H7 (cell line): ENCODE measurements at places on chromosomes 2 and 18. TPM values are rescaled to one million over a fixed set of nuclear protein-coding genes. Genes with fewer than 3 reads are reported as not detected.

GRCh38 chr2:181910028-181910831 is 18.7 kb downstream of the ITPRID2 start:
- no peak for DNase-seq

Gene TRIP12
- 74.9 and 89.8 TPM in 2 replicates for total RNA-seq

GRCh38 chr2:73886357-73886756 is 6.5 kb upstream of the ACTG2 start:
- no peak for DNase-seq

- DNase-seq: no peak
These were observed 189.5 kb downstream of the CTIF start for GRCh38 chr18:48728204-48728833.

Gene NEB
- total RNA-seq: 0.14 and 1.00 TPM in 2 replicates

- no peak for DNase-seq
These were observed 1.5 kb downstream of the GRHL1 start for GRCh38 chr2:9952856-9953503.

DNA sequence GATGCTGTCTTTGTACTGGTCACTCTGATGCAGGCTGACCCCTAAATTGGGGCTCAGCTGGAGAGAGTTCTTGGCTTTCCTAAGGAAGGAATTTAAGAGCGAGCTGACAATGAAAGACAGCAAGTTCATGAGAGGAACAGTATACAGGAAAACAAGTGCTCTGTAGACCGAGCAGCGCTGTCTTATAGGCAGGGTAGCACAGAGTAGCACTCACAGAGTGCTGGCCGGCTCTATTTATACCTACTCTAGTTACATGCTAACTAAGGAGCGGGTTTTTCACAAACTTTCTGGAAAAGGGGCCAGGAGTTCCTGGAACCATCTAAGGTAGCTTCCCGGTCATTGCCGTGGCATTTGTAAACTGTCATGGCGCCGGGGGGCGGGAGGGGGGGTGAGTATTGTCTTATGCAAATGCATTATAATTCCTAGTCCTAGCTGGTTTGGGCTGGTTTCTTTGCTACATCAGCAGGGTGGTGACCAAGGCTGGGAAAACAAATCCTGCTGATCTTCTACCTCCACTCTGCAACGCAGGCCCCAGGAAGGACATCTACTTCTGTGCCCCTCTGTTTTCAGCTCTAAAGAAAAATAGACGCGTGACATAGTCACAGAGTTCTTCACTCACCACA is 31.6 kb upstream of the MAP3K20 start:
- no peak for DNase-seq

DNA sequence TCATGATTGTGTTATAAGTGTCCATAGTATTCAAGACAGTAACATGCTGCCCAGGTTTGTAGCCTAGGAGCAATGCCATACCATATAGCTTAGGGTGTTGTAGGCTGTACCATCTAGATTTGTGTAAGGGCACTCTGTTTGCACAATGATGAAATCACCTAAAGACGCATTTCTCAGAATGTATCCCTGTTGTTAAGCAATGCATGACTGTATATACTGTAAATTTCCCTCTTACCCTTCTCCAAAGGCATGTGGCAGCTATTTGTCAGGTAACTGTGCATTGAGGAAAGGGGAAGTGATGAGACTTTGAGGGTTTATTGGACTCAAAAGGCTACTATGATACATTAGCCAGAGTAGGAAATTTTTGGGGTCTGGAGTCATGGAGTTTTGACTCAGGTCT is 180.8 kb downstream of the VAPA start:
- DNase-seq: no peak

GRCh38 chr2:37388074-37388473 is 43.6 kb downstream of the QPCT start:
- DNase-seq: no peak

Gene SERPINB12
- total RNA-seq: not detected in 2 replicates

Gene ALPG
- 0.21 and 0.89 TPM in 2 replicates for total RNA-seq

- DNase-seq: no peak
These were observed 115.2 kb upstream of the ARL5A start for GRCh38 chr2:151943461-151943860.

DNA sequence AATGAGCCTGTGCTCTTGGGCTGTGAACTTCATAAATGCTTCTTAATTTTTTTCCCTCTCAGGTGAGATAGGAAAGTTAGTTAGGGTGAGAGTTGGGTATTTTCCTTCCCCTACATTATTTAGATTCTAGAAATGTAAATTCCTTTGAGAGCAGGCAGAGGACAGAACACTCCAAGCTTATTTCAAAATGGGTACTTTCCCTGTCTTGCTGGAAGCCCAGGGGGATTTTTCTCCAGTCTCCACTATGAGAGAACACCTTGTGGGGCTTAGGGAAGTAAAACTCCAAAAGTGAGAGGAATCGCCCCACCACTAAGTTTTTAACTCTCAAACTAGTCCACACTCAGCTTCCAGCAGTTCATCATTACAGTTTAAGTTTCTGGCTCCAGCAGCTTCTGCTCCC is 253.2 kb upstream of the CTAGE1 start:
- no peak for DNase-seq

- DNase-seq: no peak
These were observed 176.9 kb downstream of the BCL2 start for GRCh38 chr18:63142594-63143225.

DNA sequence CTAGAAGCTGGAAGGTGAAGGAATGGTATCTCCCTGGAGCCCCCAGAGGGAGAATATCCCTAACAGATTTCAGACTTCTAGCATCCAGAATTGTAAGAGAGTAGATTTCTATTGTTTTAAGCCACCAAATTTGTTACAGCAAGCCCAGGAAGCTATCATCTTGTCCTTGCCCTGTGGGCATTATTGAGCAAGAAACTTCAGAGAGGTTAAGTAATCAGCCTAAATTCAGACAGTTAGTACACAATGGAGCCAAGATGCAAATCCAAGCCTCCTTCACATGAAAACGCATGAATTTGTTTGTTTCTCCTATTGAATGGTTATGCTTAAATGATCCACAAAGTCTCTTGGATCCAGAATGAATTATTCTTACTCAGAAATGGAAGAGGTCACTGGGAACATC is 55.2 kb upstream of the TRIB2 start:
- no peak for DNase-seq

GRCh38 chr2:3041841-3042600 is 335.6 kb downstream of the EIPR1 start:
- no peak for DNase-seq

Gene G6PC2
- total RNA-seq: not detected in 2 replicates

Gene SF3B6
- total RNA-seq: 125 and 181 TPM in 2 replicates

- peak; percentile 76 for DNase-seq
These were observed 807 bp downstream of the PELI1 start for GRCh38 chr2:64143169-64144056.

DNA sequence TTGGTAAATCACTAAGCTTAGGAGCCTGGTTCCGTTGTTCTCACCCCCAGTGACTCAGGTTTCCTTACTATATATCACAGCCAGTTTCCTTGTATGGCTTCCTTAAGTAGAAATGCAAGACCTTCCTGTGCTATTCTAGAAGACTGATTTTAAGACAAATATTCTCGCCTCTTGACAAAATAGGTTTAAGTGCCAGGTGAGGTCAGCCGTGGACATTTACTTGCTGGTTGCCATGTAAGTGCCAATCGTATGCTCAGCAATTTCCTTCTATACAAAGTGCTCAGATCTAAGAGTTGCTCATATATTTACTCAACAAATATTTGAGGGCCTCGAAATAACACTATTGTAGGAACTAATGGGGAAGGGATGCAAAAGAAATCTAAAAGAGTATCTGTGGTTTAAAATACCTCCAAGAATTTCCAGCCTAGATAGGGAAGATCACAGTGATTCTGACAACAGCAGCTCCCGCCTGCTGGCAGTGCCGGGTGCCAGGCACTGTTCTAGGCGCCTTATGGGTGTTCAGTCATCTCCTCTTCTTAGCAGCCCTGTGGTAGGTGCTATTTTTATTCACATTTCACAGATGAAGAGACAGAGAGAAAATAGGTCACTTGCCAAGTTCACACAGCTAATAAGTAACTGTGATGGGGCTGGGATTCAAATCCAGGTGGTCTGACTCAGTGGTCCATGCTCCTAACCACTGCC is 95.3 kb upstream of the B3GNT7 start:
- no peak for DNase-seq

Gene CXCR2
- total RNA-seq: not detected in 2 replicates
